ENCODE measurements at places on chromosomes 3 and 15.

GRCh38 chr3:158725348-158726011, 6.8 kb downstream of the RARRES1 start:
- DNase-seq: no peak

DNA sequence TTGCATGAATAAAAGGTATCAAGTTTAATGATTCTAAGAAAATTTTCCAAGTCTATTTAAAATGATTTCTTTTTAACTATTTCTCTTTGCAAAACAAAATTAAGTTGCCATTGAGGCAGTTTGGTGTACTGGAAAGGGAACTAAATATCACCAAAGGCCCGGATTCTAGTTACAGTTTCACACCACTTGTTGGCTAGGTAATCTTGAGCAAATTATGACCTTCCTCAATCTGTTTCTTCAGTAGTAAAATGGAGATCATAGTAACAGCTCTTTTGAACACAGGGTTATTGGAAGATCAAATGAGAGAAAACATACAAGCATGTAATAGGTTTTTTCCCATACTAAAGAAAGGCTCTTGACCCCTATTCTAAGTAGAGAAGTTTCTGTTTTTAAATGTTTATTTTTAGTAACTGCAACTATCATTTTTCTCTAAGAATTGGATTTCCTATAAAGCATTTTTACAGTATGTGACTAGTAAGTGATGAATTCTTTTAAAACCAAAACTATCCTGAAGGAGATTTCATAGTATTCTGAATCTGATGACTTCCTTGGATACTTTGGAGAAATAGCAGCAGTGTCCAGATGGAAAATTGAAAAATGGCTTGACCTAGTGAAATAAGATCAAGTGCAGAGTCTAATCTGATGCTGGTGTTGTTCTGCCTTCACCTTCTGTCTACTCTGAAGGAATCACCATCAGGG, 15.7 kb downstream of the SCAANT1 start:
- no peak for DNase-seq

GRCh38 chr3:1583044-1583443, 490.2 kb downstream of the CNTN6 start:
- DNase-seq: no peak

DNA sequence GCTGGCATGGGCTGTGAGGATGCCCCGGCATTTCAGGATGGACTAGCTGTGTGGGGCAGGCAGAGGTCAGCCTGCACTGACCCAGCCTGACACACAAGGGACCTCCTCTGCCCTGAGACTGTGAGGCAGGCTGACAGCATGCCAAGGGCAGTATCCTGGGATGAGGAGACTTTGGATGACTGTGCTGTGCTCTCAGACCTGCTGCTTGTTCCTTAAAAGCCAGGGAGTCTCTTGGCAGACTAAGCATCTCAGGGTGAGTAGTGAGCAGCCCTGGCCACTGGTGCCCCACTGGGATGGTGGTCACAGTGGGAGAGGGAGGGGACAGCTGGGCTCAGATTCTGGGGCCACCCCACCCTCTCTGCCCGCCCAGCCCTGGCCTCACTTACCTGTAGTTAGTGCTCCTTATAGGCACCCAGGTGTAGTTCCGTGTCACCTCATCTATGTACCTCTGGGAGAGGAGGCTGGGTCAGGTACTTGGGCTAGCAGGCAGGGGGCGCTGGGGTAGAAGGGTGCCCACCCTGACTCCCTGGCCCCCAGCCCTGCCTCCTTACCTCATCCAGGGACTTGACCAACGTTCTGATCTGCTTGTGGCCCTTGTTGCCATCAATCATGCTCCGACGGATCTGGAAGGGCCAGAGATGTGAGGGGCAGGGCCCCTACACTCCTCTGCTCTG, 16.1 kb upstream of the TMEM115 start:
- no peak for DNase-seq

GRCh38 chr3:29339016-29339833, 58.4 kb downstream of the RBMS3 start:
- DNase-seq: no peak

- no peak for DNase-seq
Observed at GRCh38 chr3:39513791-39514369, 46.4 kb downstream of the MOBP start.

DNA sequence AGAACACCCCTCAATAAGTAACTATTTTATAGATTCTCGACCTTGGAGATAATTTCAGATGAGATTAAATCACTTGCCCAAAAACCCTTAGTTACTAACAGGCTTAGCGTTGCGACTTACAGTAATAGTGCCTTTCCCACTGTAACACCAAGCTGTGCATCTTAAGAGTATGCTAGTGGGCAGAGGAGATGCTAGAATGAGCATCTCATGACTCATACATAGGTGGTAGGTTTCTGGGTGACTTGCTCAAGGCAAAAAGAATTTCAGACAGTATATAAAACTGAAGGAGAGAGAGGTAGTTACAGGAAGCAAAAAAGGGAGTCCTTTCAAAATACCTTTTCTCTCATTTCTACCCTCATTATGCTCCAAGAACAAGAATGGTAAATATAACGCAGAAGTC, 3.9 kb downstream of the KATNBL1 start:
- no peak for DNase-seq

DNA sequence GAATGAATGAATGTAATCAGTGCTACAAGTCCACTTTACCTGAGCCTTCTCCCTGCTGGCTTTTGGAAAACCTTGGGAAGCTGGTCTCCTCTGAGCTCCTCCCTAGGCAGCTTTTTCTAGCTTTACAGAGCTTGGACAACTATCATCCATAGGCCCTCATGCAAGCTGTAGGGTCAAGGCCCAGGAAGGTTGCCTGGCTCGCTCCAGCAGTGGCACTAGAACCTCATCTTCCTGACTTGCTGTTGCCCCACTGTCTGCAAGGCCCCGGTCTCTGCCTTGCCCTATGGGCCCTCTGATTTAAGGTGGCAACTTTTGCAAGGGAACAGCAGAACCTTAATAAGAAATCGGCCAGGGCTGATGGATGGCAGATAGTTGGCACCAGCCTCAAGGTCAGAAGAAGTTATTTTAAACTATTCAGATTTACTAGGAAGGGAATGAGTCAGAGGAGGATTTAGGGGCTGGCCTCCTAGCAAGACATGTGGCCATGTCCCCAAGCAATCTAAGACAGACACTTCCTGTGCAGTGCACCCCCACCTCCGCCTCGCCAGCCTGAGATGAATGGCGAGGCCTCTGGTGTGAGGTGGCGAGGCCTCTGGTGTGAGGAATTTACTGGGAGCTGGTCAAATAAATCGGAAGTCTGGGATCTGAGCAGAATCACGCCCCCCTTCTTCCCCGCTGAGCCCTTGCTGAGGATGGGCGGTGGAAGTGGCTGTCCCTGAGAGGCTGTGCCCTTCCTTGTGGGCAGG, 180.8 kb downstream of the MEGF11 start:
- DNase-seq: no peak

- DNase-seq: no peak
Observed at GRCh38 chr3:60645801-60646200, 605.5 kb downstream of the FHIT start.

- no peak for DNase-seq
Observed at GRCh38 chr15:67618297-67618696, 75.8 kb downstream of the MAP2K5 start.

DNA sequence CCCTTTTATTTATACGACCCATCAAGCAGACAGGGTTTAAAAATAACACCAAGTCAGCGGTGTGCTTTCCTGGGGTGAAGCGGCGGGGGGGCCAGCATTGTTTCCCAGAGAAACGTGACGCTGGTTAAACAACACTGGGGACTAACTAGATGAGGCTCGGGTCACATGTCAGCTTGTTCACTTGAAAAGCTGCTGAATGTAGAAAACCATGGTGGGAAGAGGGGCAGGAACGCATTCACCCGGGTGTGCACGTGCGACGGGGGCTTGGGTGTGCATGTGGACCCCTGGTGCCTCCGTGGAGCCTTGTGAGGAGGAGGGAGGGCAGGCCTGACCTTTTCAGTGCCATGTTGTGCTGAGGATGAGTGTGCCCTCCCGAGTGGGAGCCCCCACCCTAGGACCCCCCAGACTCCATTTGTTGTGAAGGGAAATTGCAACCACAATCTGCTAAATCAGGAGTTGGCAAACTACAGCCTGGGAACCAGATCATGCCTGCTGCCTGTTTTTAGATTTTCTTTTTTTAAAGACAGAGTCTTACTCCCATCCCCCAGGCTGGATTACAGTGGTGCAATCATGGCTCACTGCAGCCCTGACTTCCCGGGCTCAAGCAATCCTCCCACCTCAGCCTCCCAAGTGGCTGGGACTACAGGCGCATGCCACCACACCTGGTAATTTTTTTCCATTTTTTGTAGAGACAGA, 70.4 kb upstream of the CMTM7 start:
- no peak for DNase-seq

- no peak for DNase-seq
Observed at GRCh38 chr3:128256131-128256530, 102.8 kb downstream of the EEFSEC start.

- no peak for DNase-seq
Observed at GRCh38 chr3:137789236-137789635, 25.1 kb downstream of the SOX14 start.

GRCh38 chr3:46733026-46733800, 15.5 kb upstream of the PRSS50 start:
- DNase-seq: no peak

GRCh38 chr3:116483135-116483534, 37.8 kb upstream of the LSAMP start:
- no peak for DNase-seq

GRCh38 chr15:63370764-63371163, 10.9 kb downstream of the CA12 start:
- no peak for DNase-seq

DNA sequence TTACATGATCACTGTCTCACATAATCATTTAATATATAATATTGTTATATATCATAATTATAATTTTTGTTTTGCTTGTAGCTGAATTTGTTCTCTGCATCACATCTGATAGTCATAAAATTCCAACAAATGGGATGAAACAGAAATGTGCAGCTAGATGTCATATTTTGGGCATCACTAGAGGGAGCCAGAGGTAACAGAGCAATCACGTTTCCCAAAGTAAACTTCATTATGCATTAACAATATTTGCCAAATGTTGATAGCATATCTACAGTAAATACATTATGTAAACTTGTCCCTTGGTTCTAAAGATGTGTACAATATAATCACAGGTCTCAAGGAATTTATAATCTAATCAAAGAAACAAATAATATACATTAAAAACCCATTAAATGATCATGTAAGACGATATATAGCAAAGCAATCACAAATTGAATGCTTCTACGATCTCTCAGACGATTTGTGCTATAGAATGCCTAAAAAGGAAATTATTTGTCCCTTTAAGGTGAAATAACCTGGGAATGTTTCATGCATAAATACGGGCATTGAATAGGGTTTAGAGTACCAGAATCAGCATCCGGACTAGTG, 234.2 kb upstream of the MCTP2 start:
- DNase-seq: no peak

DNA sequence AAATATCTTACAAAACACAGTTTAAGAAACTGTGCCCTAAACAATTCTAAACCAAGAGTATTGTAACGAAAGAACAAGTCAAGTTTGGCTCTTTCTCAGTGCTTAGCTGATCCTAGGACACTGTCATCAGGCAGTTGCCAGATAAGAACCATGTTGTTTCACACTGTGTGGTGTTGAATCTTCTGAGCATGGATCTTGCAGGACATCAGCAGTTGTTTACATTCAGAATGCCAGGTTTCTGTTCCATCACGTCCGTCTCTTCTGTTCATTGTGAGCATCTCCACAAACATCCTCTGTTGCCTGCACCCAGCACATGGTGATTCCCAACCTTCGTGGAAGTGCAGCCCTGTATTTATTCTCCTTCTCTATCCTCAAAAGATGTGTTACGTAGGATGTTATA, 67.9 kb downstream of the DCUN1D1 start:
- DNase-seq: no peak

- DNase-seq: no peak
Observed at GRCh38 chr3:51817375-51817774, 38.3 kb upstream of the IQCF6 start.

DNA sequence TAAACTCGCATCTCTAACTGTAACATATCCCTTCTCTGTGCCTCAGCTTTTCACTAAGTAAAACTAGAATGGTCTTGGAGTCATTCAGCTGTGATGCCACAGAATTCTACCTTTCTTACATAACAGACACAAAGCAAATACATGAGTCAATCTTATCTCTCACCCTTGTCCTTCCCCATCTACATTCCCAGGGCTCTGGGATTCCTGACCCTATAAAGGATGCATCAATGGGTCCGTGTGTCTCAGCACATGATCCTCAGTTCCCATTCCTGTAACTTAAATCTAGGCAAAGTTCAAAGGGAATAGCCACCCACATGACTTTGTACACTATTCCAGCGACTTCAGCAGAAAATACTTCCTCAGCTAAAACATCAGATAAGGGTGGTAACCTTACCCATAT, 11.8 kb upstream of the ARL8B start:
- no peak for DNase-seq

DNA sequence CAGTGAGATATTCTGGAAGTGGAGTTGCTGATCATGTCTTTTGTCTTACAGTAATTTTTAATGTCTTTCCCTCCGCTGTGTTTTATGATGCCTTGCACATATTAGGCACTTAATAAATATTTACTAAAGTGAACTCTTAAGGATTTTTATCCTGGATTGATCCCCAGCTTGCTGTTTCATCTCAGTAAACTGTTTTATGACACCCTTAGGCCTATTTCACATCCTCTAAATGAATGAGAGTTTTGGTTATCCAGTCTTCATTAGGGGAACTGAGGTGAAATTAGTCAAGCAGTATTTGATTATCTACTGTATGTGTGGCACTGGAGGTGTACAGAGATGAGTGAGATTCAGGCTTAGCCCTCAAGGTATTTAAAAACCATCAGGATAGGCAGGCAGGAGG, 19.8 kb downstream of the CHCHD6 start:
- DNase-seq: no peak

DNA sequence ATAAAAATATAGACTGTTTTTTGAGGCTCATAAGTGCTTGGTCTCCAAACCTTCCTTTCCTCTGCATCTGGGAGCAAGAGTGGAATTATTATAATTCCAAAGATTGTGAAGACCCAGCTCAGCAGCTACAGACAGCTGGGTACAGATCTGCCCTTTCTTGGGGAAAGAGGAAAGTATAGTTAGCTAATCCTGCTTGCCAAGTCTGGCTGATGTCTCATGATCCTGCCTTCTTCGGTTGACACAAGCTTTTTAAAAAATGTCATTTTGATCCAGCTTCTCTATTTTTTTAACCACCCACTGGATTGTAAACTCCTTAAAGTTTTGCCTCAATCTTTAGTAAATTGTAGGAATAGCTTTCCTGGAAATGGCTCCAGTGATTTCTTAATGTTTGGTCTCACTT, 181.1 kb downstream of the LRTM1 start:
- DNase-seq: no peak

DNA sequence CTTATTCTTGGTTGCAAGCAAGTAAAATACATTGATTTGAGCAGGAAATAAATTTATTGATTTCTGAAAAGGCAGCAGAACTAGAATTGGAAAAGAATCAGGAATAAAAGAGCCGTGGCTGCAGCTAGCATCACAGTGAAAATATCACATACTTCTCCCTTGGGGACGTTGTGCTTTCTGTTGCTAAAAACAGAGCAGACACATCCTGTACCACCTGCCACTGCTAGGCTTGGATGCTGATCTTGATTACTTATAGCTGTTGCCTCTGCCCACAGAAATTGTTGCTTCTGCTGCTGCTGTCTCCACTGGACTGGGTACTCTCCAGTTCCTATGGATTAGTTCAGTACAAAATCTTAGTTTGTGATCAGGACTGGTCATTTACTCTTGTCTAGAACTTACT, 283.8 kb downstream of the C3orf38 start:
- DNase-seq: no peak

Data from activated CD8-positive, alpha-beta memory T cell treated with anti-CD3 and anti-CD28 coated beads for 4 hours (primary cell).